ENCODE measurements at places on chromosomes 11 and 22.

DNA sequence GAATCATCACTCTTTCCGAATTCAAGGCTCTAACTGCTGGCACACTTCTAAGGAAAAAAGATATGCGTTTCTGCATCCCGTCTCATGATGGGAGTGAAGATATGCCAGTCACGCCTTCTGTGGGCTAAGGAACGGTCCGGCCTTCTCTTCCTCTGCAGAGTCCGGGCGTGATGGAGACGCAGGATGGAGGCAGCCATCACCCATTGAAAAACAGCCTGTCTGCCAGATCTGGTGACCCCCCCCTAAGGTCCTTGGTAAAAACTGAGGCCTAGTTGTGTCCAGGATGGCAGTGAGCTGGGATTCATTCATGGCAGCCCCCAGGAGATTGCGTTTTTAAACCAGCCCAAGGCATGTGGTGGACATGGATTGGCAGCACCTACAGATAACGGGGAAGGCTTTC is 6.9 kb upstream of the EFCAB6 start:
- no peak for DNase-seq

DNA sequence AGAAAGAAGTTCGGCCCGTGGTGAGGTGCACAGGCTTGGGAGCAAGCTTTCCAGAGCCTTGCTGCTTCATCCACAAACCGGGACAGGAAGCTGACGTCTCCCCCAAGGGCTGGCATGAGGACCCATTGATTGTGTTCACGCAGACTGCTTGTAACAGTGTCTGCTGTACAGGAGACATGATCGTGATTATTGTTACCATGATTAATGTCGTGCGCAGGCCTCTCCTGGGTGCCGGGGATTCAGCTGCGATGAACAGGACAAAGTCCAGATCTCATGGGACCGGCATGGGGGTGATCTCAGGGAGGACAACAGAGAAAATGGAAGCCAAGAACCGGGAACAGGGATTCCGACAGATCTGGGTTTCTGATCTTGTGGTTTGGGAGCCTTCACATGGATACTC is 219.9 kb downstream of the BRD1 start:
- no peak for DNase-seq

GRCh38 chr11:94734563-94735275 is 33.4 kb upstream of the AMOTL1 start:
- no peak for DNase-seq

GRCh38 chr11:47564933-47565339 is 463 bp upstream of the PTPMT1 start:
- DNase-seq, result peak; percentile 2

GRCh38 chr22:39349506-39349966 is 255 bp upstream of the SYNGR1 start:
- DNase-seq, result peak; percentile 89

- DNase-seq, result no peak
These were observed 89.0 kb downstream of the MICAL2 start for GRCh38 chr11:12199231-12199948.

DNA sequence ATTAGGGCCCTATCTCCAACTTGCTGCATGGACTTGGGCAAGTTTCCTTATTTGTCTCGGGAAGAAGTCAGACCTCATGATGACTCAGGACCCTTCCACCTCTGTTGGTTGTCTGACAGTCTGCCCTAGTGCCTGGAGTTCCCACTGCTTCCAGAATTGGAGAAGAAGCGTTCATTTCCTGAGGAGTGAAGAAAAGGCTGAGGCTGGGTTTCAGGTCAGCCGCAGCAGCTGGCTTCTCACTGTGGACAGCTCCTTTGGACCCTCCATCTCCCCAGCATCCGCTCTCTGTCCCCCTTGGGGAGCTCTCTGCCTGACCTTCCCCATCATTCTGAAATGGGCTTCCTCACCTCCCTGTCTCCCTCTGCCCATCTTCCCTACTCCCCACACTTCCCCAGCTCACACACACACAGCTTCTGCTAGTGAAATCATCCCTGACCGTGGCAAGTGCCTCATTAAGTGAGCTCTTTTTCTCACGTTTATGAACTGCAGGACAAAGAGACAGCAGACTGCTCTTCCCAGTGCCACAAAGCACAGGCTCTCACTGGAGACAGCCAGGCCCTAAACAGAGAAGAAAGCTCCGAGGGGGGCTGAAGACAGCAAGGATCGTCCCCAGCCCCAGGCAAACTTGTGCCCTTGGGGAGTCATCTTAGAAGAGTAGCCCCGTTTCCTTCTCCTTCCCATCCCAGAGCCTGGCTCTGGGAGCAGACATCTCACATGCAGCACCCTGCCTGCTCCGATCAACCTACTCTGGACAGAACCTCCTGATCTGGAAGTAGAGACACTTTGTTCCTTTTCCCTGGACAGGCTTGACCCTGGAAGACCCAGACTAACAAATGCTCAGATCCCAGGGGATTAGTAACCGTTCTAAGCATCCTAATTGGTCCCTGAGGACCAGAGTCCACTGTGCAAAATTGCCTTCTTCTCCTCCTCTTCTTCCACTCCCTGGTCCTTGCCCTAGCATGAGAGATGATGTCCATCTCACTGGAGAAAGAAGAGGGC is 157.9 kb downstream of the FEZ1 start:
- no peak for DNase-seq

Data from AG08396 (cell line).